ENCODE measurements at places on chromosomes 2 and 18.

- no peak for DNase-seq
Observed at GRCh38 chr18:2902327-2902726, 55.5 kb downstream of the EMILIN2 start.

DNA sequence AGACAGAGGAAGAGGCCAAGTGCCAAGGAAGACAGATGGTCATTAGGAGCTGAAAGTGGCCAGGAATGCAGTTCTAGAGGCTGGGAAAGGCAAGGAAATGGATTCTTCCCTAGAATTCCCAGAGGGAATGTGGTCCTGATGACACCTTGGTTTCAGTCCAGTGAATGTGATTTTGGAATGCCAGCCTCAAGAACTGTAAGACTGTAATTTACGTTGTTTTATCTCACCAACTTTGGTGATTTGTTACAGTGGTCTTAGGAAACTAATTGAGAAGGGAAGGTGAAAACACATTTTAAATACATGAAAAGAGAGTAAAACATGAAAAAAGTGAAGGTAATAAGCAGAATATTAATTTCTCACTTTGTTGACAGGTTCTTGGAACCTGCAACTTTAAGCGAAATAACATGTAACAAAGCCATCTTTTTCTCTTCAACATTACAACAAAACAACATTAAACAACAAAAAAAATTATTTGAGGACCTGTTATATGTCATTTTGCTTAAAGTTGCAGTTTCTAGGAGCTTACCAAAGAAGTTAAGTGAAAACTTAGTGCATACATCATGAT, 370.2 kb downstream of the METTL4 start:
- no peak for DNase-seq

- DNase-seq: no peak
Observed at GRCh38 chr18:3623769-3624545, 174.0 kb downstream of the TGIF1 start.

GRCh38 chr2:54308186-54308585, 52.2 kb upstream of the TSPYL6 start:
- DNase-seq: no peak

- no peak for DNase-seq
Observed at GRCh38 chr18:8261651-8262091, 347.6 kb upstream of the RAB12 start.

- no peak for DNase-seq
Observed at GRCh38 chr2:26597197-26597596, 44.0 kb downstream of the CIB4 start.

DNA sequence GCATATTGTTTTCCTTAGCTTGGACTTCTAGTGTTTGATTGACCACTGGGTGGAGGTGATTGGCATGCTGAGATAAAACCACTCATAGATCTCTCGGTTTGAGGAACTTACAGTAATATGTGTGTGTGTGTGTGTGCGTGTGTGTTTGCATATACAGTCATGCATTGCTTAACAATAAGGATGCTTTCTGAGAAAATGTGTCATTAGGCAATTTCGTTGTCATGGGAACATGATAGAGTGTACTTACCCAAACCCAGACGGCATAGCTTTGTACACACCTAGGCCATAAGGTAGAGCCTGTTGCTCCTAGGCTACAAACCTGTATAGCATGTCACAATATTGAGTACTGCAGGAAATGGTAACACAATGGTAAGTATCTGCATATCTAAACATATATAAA, 167.3 kb downstream of the NYAP2 start:
- DNase-seq: peak; percentile 1

GRCh38 chr18:55123361-55123760, 164.1 kb upstream of the CCDC68 start:
- DNase-seq: no peak

GRCh38 chr2:181408861-181409260, 48.3 kb upstream of the ITGA4 start:
- DNase-seq: no peak

- no peak for DNase-seq
Observed at GRCh38 chr2:8954990-8955389, 48.5 kb downstream of the MBOAT2 start.

DNA sequence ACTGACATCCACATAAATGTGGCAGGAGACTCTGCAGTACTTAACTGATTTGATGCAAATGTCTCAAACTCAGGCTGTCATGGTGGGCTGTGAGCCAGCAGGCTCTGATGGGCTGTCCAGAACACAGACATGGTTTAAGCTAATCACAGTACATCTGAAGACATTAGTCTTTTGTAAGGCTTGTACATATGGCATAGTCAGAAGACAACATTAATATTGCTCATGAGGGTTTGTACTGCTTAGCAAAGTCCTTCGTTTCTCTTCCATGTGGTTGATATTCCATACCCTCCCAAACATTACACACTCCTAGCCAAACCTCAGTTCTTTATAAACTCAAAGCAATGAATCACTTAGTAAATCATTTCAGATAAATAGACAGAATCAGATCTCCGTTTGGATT, 330.6 kb downstream of the RND3 start:
- DNase-seq: no peak

DNA sequence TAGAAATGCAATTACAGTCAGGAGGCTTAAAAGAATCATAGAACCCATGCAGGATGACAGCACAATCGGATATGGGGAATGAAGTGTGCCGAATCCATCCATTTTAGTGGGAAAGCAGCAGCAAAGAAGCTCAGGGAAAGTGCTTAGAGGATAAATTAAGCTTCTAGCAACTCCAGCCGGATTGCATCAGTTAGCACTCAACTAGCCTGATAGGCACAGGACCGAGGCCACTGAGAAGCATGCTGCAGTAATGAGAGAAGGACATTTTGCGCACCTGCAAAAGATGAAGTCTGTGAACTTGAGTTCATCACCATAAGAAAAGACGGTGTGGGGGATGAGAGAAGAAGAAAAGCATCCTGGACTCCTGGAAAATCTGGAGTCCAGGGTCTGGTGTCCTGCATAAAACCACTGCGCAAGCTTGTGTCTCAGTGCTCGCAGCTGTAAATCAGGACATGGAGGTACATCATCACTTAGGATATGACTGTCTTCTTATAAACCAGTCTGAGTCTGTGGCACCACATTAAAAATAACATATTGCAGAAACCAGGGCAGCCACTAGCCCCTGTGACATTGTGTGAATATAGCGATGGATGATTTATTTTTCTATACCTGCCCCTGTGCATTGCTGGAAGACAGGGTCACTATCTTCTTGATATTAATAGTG, 665.5 kb upstream of the SOX11 start:
- no peak for DNase-seq

GRCh38 chr18:12305930-12306629, 2.0 kb upstream of the TUBB6 start:
- DNase-seq: no peak

DNA sequence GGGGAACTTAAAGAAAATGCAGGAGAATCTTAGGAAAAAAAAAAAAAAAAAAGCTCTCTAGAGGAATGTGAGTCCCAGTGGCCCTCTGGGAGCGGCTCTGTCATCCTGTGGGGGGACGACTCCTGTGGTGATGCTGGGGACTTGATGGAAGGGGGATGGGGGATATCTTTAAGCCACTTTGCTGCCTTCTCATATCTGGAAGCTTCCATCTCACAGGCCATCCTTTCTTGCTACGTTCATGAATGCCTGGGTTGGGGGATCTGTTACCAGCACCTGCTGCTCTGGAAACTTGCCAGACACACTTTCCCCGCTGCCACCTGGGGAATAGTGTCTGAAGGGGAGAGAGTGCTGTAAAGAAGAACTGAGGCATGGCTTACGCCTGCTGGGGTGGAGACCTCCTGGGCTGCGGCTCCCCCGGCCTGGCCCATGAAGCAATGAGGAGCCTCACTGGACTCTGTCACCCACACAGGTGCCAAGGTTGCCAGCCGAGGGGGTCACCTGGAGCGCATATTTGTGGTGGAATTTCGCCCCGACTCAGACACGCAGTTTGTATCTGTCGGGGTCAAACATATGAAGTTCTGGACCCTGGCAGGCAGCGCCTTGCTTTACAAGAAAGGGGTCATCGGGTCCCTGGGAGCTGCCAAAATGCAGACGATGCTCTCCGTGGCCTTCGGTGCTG, 92.8 kb downstream of the RTN4 start:
- DNase-seq: no peak

GRCh38 chr2:148875387-148876051, 492 bp downstream of the KIF5C start:
- no peak for DNase-seq

DNA sequence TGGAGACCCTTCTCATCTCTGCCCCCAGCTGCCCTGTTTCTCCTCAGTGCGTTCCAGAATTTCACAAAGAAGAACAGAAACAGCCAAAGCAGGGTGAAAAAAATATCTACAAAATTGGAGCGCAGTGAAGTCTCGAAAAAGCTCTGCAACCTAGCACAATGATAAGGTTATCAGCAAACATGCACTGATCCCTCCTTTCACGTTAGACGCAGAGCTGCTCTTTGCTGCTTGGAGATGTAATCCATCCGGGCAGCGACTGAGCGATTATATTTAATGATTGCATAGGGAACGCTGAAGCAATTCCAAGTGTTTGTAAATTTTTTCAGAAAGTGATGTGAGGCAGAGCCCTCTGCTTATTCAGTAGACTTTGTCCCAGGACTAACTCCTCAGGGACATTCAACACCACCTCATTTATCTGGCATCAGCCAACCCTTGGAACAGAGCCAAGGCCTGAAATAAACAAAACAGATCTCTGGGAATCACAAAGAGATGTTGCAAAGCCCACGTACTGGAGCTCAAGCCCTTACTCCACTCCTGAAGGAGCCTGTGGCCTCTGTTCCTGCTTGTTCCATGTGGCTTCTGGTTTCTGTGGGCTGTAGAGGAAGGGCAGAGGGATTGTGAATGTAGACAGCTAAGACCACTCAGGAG, 172.6 kb upstream of the BCL2L11 start:
- no peak for DNase-seq

GRCh38 chr18:58552057-58552461, 76.8 kb downstream of the ALPK2 start:
- DNase-seq: no peak

DNA sequence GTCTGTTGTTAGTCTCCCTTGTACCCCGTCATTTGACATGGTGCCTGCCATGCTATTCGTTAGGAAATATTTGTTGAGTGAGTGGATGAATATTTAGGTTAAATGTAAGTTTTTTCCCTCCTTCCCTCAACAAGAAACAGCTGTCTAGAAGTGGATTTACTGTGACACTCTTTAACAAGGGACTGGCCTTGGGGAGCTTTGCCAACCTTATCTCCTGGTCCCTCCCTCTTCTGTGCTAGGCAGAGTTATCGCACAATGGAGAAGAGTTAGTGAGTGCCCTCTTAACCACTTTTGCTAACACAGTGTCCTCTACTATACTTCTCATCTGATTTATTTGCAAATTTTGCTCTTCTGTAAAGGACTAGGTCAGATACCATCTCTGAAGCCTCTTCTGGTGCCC, 61.2 kb downstream of the DIS3L2 start:
- DNase-seq: no peak

GRCh38 chr2:58899692-58900091, 658.6 kb upstream of the FANCL start:
- DNase-seq: no peak

- DNase-seq: no peak
Observed at GRCh38 chr2:64063454-64063853, 44.2 kb upstream of the VPS54 start.

- DNase-seq: no peak
Observed at GRCh38 chr2:232320443-232320803, 58.1 kb upstream of the ALPP start.

DNA sequence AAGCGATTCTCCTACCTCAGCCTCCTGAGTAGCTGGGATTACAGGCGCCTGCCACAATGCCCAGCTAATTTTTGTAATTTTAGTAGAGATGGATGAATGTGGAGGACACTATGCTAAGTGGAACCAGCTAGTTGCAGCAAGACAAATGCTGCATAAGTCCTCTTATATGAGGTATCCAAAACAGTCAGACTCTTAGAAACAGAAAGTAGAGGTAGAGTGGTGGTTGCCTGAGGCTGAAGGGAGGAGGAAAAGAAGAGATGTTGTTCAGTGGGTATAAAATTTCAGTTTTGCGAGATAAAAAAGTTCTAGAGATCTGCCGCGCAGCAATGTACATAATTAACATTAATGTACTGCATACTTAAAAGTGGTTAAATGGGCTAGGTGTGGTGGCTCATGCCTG, 145.3 kb upstream of the SPRED2 start:
- no peak for DNase-seq

DNA sequence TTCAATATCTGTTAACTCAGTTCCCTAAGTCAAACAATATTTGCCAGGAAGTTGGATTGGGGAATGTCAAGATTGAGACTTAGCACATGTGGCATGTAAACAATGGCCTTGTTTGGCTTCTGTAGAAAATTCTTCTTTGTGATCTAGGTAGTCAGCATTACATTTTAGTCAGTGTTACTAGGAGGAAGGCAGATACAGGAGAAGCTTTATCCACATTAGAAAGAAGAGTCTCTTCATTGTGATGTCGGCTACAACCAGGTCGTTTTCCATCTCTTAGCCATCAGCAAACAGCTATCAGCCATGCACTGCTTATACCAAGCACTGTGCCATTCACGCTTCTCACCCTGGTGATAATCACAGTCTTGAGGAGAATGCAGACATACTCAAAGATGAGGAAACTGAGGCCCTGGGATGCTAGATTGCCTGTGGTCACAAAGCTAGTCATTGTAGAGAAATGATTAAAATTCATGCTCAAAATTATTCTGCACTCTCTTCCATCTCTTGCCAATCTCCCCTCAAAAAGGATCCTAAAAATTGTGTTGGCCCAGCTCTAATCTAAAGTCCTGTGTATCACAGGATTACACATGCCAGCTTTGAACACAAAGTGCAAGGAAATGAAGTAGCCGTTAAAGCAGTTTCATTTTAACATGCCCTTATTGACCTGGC, 3.2 kb downstream of the GALNT5 start:
- DNase-seq: no peak

GRCh38 chr2:85551698-85552678, 9.3 kb downstream of the GGCX start:
- DNase-seq: peak; percentile 75

DNA sequence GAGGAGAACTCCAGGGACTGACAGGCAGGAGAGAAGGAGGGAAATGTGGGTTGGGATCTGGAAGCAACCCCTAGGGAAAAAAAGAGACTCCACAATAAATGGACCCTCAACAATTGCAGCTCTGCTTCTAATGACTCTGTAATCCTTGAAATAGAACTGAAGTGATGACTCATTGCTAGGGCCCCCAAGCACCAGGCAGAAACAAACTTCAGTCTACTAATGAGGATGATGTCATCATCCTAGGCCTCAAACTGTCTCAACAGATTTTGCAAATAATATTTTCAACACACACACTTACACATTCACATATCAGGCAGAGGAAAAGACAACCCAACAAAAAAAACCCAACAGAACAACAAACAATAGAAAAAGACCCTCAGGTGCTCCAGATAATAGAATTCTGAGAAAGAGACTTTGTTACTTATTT, 143.3 kb downstream of the HDAC4 start:
- peak; percentile 50 for DNase-seq

DNA sequence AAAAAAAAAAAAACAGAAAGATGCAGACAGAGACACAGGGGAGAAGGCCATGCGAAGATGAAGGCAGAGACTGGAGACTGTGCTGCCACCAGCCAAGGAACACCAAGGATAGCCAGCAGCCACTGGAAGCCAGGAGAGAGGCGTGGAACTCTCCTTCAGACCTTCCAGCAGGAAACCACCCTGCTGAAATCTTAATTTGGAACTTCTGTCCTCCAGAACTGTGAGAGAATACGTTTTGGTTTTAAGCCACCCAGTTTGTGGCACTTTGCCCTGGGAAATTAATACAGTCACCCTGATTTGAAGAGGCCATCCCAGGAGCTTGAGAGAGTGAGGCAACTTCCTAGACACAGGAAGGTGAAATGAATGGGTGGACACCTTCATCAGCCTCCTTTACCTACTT, 93.7 kb downstream of the IRS1 start:
- no peak for DNase-seq
